Fibroblast of gingiva (primary cell): ENCODE measurements at places on chromosomes 4 and X.

- DNase-seq: peak; percentile 27
These were observed 50.0 kb downstream of the COX18 start for GRCh38 chr4:73019462-73020047.

DNA sequence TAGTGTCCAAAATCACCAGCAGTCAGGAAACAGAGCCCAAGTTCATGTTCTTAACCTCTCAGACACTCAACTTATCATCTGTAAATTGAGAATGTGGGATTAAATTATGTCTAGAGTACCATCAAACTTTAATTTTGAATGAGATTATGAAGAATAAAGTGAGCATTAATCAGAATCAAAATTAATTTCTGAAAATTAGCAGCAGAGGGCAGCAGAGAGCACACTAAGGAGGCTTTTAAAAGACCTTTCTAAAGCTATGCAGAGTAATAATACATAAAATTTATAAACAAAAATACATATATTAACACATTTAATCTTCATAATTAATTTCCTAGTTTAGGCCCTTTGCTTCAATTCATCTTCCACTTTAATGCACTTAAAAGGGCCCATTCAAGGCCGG is 7.1 kb downstream of the TASL start:
- DNase-seq: peak; percentile 0

DNA sequence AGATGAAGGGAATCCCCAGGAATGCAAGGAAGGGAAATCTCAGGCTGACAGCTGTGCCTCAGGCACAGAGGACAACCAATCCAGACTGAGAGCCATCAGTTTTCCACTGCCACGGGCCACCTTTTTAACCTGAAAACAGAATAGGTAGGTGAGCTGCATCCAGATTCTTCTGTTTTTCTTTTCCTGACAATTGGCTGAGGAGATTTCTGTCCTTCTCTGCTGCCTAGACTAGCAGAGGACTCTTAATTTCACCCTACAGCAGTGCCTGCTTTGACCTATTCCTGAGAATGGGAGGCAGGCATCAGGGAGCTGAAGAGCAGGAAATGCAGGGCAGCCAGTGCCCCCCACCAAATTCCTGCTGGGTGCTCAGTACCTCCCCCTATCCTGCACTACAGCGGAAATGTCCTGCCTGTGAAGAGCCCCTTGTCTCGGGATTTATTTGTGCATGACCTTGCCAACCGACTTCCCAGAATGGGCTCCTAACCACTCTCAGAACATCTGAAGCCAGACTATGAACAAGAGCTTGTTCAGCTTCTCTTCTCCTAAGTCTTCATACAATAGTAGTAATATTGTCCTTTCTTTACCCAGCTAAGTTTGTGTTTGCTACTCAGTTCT is 65.1 kb downstream of the CASK start:
- no peak for DNase-seq

GRCh38 chr4:38466401-38466800 is 197.6 kb upstream of the KLF3 start:
- no peak for DNase-seq

- DNase-seq: no peak
These were observed 62.3 kb downstream of the RTL9 start for GRCh38 chrX:110420771-110421499.

DNA sequence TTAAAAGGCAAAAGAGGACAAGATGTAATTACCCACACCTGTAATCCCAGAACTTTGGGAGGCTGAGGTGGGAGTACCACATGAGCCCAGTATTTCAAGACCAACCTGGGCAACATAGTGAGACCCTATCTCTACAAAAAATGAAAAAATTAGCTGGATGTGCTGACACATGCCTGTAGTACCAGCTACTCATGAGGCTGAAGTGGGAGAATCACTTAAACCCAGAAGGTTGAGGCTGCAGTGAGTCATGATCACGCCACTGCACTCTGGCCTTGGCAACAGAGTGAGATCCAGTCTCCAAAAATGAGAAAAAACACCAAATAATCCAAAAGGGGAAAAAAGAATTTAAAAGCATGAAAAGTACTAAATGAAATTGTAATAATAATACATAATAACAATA is 30.8 kb downstream of the NR0B1 start:
- peak; percentile 26 for DNase-seq

DNA sequence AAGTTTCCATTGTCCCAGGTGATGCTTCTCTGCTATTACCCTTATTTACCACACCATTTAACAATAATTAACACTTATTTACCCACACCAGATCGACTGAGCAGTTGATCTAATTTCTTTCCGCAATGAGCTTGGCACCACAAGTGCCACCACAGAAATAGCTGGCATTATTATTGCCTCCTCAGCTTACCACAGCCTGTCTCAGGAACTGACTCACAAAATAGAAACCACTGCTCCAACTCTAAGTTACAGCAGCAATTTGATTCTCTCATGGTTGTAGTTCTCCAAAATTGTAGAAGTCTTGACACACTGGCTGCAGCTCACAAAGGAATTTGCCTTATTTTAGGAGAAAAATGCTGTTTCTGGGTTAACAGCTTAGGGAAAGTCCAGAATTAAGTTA is 22.5 kb downstream of the ZNF721 start:
- peak; percentile 65 for DNase-seq

- no peak for DNase-seq
These were observed 89.6 kb downstream of the ANTXR2 start for GRCh38 chr4:79983431-79983830.

GRCh38 chrX:150291014-150291413 is 72.1 kb upstream of the MAMLD1 start:
- DNase-seq: peak; percentile 1

DNA sequence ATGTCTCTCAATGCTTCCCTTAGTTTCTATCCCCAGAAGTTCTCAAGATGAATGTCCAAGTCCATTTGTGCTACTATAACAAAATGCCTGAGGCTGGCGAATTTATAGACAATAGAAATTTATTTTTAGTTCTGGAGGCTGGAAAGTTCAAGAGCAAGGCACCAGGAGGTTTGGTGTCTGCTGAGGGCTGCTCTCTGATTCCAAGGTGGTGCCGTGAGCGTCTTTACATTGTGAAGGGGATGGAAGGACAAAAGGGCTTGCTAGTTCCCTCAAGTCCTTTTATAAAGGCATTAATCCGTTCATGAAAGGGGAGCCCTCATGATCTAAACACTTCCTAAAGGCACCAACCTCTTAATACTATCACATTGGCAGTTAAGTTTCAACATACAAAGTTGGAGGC is 12.3 kb downstream of the TRIM2 start:
- no peak for DNase-seq

DNA sequence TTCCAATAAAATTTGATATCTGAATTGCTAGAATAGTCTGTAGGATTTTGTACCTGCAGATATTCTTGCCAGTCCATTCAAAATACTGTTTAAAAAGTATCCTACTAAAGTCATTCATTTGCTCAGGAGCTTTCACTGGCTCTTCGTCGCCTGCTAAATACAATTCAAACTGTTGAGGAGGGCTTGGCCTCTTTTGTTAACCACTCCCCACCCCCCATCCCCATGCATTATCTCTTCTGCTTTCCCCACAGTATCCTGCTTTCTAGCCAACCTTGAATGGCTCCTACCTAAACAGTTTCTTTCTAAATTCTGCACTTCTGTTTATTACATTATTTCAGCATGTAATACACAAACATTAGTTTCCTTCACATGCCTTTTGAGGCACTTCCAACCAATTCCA is 230.8 kb downstream of the CPE start:
- DNase-seq: no peak

- no peak for DNase-seq
These were observed 65.4 kb upstream of the NKX1-1 start for GRCh38 chr4:1471443-1472147.

GRCh38 chrX:82703551-82703950 is 804.5 kb upstream of the POU3F4 start:
- DNase-seq: peak; percentile 7

DNA sequence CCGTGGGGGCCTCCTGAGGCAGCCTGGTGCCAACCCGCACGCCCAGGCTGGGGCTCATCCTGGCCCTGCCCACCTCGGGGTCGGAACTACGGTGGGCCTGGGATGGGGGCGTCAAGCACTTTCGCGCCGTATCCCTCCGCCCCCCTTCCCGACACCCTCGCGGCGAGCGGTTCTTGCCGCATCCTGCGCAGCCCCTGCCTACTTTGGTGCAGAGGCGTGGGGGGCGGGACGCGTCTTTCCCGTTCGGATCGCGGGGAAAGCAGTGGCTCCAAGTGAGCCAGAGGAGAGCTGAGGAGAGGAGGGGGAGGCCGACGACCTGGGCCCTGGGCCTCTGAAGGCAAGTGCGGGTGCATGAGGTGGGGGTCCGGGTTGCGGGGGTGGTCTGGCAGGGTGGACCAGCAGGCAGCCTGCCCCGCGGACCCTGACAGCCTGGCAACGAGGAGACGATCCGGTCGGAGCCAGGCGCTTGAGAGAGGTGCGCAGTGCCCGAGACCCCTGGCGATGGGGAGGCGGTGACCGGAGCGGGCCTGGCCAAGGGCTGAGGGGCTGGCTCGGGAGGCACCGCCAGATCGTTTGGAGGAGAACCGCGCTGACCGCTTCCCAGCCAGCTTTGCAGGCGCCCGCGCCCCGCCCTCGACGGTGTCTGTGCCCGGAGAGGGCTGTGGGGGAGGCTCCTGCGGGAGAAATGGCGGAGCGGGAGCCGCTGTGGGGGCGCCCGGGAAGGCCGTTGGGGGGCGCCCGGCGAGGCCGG is at the start of gene GPRASP2:
TSS of gene GPRASP2 (plus strand) at position 233 of the 751 bp plus-strand sequence. CDS start 2,422 bp downstream, outside the sequence.
- DNase-seq: peak; percentile 3

DNA sequence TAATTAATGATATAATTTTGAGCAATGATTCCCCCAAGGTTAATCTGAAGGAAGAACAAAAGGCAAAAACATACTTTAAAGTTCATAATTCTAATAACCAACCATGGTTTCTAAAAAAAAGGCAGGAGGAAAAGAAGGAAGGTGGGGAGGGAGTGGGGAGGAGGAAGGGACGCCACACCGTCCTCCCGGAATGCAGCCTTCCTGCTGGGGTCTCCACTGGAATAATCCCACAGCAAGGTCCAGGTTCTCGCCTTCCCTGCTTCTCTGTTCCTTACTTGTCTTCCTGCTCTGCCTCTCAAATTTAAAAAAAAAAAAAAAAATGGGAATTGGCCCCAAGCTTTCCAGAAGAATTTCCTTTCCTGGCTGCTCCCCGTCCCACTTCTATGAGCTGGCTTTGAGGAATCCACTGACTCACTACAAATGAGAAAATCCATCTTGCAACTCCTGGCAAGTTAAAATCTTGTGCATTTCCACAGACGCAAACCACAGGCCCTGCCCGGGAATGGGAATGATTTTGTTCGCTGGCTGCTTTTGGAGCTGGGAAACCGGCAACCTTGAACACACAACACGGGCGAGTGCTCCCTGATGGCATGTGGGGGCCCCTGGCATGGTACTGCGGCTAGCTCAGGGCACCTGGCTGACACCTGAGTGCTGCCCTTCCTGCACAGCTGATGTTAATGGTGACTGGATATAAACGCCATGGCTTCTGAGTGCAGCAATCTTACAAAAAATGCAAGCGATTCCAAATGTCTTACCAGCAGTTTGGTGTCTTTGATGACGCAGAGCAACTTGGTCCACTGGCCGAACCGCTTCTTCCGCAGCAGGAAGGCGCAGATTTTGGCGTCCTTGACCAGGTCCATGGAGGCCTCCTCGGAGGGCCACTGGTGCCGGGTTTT is 97.0 kb downstream of the AFAP1 start:
- peak; percentile 95 for DNase-seq

DNA sequence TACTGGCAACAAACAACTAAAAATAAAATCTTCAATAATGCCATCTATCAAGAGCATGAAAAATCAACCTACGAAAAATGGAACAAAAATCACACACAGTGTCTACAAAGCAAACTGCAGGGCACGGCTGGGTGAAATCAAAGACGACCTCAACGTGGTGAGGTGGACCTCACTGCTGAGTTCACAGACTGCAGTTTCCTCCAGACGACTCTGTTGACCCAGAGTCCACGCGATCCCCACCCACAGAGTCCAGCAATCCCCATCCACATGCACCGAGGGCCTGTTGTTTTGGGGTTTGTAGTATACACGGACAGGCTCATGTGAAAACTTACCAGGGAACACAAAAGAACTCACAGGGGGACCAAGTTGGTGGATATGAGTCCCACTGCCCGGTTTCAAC is 31.1 kb upstream of the GTPBP6 start:
- DNase-seq: no peak

DNA sequence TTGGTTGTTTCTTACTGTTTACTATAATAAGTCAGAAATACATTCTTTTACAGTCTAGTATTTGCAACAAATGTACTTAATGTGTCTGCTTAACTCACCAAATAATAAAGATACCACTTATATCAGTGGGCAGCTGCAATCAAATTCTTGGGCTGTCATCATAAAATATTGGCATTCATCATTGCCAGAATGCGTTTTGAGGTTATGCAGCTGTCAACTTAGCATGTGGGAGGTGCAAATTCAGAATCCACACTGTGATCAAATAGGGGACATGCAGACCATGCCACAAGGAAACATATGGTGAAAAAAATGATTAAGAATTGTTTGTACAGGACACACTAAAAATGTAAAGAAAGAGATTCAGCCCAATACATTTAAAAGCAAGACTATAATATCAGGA is 86.5 kb downstream of the HCCS start:
- no peak for DNase-seq

GRCh38 chr4:105352826-105353225 is 121.0 kb downstream of the PPA2 start:
- DNase-seq: no peak
